ENCODE measurements at places on chromosomes 11 and 22.

- DNase-seq: peak; percentile 91
Measured at GRCh38 chr11:747158-748006, at the start of gene TALDO1. TSS of gene TALDO1 (plus strand) at chr11:747464. CDS start at chr11:747482, 18 bp downstream.

DNA sequence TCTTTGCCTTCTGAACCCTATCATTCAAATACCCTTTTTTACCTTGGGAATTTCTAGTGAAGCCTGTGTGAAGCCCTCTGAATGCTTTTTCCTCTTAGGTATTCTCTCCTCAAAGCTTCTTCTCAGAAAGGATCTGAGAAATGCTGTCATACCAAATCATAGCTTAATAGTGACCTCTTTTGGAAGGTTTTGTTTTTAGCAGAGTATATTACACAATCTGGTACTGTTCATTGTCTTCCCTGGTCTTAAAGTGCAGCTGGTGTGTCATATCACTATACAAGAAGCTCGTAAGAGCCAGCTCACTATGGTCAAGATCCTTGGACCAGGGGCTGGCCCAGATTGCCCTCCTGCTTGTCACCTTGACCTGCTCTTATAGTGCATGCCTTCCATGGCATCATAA, 204.4 kb upstream of the ANO5 start:
- DNase-seq: no peak

GRCh38 chr11:35804451-35805040, 139.3 kb upstream of the LDLRAD3 start:
- DNase-seq: no peak

- no peak for DNase-seq
Measured at GRCh38 chr22:33889748-33890147, 30.5 kb downstream of the LARGE1 start.

DNA sequence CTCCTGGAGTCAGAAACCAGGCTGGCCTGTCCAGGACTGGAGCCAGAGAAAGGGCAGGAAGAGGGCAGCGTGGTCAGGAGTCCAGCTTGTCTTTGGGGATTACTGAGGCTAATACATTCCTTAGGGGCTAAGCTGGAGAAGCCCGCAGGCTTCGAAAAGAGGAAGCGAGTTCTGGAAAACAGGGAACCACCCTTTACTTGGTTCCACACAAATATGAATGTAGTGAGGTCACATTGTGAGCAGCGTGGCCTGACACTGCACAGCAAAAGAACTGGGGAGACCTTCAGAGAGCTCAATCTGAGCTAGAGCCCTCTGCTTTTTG, 132.3 kb downstream of the CEP164 start:
- DNase-seq: no peak

GRCh38 chr11:27619763-27620335, 80.4 kb downstream of the BDNF start:
- DNase-seq: no peak

DNA sequence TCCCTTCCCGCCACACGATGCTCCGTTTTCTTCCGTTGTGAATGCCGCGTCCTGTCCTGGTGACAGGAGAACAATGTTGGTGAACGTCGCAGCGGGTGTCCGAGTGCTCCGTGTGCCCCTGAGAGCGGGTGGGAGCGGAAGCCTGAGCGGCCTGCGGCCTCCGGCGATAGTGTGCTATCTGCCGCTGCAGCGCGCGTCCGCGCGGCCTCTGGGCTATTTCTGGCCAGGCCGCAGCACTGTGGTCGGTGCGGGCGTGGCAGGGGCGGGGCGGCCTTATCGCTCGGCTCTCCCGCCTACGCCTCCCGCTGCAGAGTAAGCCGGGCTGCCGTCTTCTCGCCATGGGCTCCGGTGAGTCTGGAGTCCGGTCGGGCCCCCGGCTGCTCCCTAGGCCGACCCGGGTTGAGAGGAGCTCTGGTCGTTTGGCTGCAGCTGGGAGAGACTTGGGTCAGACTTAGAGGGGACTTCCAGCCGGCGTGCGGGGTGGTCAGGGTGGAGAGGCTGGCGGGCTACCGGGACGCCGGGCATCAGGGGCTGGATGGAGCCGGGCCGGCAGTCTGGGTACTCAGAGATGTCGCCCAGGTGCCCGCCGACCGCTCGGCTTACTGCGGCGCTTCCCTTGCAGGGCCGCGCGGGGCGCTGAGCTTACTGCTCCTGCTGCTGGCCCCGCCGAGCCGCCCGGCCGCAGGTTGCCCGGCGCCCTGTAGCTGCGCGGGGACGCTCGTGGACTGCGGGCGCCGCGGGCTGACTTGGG, at the start of gene GP1BB:
Gene GP1BB, plus strand, starts transcription at position 308 of the 751 bp plus-strand sequence. Its CDS starts 31 bp downstream, at position 339.
- no peak for DNase-seq

- no peak for DNase-seq
Measured at GRCh38 chr11:93481696-93482095, 61.5 kb downstream of the SMCO4 start.

- DNase-seq: peak; percentile 75
Measured at GRCh38 chr22:31346255-31346732, at the start of gene PATZ1. TSS of gene PATZ1 (minus strand) at chr22:31346346. CDS start at chr22:31345602, 744 bp downstream.

DNA sequence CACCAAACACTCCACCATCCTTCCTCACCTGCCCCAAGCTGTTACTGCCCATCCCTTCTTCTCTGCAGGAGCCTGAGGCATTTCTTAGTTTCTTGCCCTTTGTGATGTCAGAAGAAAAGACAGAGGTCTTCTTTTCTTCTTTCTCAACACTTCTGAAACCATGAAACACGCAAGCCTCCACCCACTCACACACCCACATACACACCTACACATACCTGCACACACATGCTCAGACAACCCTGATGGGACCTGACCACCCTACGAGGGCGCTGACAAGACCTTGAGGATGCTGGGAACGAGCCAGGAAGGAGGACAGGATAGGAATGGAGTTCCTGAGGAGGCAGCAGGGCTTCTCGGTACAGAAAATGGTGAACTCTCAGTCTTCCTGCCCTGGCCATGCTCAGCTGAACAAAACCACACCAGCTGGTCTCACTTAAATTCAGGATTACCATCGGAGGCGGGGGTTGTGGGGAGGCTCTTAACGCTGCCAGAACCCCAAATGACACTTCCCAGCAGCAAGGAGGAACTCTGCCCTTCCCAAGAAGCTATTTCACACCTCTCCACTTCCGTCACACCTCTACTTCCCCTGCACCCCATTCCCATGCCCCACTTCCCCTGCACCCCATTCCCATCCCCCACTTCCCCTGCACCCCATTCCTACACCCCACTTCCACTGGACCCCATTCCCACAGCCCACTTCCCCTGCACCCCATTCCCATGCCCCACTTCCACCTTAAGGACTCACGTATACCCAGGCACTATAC, 41.0 kb downstream of the CSF2RB start:
- DNase-seq: no peak

DNA sequence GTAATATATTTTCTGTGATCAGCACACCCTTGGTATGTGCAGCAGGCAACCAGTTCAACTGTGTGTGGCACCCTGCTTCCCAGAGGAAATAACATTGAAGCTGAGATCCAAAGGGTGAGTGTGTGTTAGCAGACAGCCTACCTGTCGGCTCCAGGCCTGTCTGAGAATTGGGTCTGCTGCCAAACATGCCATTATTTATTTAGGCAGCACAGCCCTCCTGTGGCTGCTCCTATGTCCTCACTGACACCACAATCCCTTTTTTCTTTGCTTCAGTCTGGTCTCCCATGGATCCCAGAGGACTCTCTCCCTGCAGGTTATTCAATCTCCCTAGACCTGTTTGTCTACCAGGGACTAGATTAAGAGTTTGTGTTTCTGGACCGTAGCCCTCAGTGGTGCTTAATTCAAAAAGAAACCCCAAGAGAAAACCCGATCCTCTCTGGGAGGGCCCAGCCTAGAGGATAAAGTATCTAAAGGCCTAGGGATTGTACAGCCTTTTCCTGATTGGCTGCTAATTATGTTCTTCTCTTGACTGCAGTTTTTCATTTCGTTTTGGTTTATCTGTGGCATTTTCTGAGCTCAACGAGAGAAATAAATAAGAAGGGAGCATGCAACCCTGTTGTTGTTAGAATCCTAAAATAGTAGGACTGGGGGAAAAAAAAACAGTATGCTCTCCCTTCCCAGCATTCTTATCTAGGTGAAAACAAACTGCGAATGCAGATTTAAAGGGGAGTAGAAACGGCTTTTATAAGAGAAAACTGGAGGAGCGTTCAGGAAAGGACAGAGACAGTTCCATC, 24.1 kb downstream of the KCNE3 start:
- DNase-seq: no peak

DNA sequence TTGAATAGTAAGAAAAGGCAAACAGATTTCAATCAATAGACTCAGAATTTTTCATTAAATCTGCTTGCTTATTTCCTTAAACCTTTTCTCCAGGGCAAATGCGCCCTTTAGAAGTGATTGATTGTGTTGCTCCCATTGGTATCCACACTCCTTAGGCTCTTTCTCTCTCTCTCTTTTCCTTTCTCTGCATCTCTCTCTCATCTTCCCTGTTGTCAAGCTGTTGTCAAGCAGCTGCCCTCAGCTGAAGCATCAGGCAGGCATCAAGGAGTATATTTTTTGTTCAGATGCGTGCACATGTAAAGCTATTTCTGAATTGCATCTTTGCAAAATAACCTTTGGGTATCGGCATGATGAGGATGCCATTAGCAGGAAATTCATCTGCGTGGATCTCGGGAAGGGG, 107.2 kb upstream of the PLET1 start:
- no peak for DNase-seq

DNA sequence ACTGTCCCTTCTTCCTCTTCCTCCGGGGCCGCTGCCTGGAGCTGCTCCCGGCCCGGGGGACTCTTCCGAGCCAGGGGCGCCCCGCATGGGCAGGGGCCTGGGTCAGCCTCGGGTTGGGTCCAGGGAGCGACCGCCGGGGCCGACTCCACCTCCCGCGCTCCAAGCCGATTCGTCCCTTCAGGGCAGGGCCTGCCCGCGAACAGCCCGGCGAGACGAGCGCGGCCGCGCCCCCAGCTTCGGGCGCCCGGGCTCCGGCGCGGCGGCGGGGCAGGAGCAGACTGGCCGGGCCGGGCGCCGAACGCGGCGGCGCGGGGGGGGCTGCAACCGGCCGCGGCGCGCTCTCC, at the start of gene LARGE1:
Gene LARGE1, minus strand, starts transcription at position 280 of the 344 bp plus-strand sequence.
- no peak for DNase-seq

GRCh38 chr11:70480711-70481110, 82.4 kb downstream of the CTTN start:
- no peak for DNase-seq

- peak; percentile 18 for DNase-seq
Measured at GRCh38 chr22:17896586-17896985, 122.3 kb upstream of the BID start.

- DNase-seq: no peak
Measured at GRCh38 chr22:39653787-39654077, 83.2 kb downstream of the CACNA1I start.

- DNase-seq: no peak
Measured at GRCh38 chr11:108237058-108237481, 14.2 kb downstream of the ATM start.

DNA sequence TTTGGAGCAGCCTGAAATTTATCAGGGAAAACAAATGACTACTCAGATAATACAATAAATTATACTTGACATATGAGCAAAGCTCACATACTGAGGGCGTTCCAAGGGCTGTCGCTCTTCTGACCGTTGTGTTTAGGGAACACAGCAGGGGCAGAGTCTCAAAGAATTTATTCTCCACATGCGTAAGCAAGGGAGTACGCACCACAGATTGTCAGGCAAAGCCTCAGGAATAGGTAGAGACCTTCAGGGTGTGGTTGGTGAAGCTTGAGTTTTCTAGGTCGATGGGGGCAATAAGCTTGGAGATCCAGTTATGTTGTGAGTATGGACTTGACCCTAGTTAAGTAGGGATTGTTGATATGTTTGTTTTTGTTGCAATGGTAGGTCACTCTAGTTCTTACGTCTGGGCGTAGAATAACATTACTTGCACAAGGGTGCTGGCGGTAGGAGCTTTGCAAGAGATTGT, 830 bp downstream of the ACAT1 start:
- DNase-seq: no peak

DNA sequence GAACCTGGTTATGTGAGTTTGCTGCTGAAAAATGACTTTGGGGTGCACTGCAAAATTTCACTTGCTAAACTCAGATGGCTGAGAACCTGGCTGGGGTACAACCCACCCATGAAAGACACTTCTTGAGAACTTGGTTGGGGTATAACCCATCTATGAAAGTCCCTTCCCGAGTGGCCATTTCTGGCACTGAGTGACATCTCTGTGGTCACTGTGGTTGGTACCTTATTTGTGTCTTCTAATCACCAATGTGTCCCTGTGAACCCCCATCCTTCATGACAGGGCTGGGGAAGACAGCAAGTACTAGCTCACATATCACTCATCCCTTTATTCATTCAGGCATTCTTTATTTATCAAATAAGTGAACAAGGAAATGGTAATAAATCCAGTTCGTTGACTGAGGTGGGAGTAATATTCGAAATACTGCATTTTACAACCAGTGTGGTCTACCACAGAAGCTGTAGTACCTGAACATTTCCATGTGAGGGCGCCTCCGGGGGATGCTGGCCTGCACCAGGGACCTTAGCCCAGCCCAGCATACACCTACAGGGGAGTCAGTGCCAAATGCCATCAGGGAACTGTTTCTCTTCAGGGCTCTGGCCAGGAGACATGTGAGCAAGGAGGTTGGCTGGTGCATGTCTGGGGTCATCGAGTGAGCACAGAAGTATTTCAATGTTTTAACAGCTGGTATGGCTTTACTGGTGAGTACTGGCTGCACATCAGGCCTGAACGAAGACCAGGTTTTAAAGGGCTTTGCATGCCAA, 122.1 kb downstream of the CSNK2A3 start:
- no peak for DNase-seq

DNA sequence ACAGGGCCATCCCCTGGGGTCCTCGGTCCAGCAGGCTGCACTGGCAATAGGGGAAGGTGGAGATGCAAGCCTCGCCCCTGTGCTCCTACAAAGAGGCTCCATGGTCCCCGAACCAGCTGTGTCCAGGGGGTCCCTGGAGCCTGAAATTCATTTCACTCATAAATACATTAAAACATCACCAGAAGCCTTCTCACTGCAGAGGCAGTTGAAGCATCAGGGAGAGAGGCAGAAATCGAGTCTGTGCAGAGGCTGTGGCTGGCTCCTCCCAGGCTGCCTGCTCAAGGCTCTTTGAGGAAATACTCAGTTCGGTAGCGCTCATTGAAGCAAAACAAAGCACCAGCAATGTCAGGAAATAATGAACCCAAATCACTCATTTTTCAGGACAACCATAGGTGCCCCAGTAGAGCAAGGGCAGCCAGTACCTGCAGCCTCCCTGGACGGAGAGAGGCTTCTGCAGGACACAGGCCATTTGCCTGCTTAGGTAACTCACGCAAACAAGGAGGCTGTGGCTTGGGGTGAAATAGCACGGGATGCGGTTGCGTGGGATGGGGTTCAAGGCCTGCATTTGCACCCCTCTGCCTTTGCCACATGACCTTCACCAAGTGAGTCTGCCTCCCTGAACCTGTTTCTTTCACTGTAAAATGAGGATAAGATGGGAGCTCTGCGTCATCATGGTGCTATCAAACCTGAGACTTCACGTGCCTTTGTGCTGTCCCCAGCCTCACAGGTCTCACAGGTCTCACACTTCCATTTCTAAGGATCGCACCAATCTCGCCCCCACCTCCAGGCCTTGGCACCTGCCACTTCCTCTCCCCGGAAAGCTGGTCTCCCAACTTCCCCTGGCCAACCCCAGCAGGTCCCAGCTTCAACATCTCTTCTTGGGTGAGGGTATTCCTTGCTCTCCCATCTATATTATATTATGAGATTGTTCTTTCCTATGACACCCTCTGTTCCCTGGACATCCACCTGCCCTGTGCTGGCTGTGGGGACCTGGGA, 84.3 kb upstream of the SHISAL1 start:
- no peak for DNase-seq

Measured in caudate nucleus (tissue), 63 donors.